Esophagus muscularis mucosa (tissue), 4 donors: ENCODE measurements at places on chromosomes 3 and 15.

DNA sequence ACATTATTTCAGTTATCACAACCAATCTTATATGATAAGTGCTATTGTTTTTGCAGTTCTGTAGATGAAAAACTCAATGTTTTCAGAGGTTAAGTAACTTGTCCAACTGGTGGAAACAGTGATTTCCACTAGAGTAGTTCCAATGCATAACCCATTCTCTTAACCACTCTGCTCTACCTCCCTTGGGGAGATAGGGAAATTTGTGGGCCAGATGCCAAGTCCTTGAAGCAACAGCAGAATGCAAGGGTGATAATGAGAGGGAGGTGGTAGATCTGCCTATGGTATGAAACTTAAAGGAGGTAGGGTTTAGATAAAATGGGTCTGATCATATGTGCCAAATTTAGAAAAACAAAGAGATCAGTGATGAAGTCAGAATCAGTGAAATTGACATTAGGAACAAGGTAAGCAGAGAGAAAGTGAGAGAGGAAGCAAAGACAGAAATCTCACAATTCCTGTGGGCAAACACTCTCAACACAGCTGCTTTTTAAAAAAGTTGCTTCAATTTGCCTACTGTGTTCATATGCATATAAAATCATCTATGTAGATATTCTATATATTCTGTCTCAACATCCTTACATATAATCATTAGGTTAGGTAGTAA lies 50.5 kb upstream of the UBP1 start:
- H3K27ac ChIP-seq: no peak overlapping the region
- no peak overlapping the region for H3K4me3 ChIP-seq
- DNase-seq: no peak
- H3K27me3 ChIP-seq: no peaks in the 10 kb centered on the region
- H3K4me1 ChIP-seq: no peaks in the 10 kb centered on the region
- H3K36me3 ChIP-seq: no peaks in the 10 kb centered on the region

DNA sequence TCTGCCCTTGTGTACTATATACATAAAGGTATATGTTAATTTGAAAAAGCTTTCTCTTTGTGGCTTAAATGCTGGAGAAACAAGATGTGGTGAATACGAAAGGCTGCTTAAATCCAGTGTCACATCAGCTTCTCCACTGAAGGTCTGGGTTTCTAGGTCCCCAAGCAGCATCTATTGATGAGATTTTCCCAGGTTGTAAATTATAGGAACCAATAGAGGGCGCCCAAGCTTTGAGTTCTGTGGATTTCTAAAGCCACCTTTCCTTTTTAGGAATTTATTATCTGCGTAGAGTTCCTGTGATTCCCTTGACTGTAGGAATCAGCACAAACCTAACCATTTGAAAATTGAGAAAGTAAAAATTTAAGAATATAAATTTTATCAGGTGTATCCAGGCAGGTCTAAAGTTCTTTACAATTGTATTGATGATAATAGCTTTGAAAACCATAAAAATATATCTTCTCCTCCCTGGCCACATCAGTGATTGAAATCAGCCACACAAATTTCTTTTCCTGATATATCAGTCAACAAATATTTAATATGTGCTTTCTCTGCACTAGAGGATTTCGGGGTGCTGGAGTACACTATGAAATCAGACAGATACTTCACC lies 88.3 kb upstream of the ADAMTSL3 start:
- H3K27ac ChIP-seq: no peak overlapping the region
- DNase-seq: no peak
- no peaks in the 10 kb centered on the region for H3K4me1 ChIP-seq
- no peaks in the 10 kb centered on the region for H3K27me3 ChIP-seq

DNA sequence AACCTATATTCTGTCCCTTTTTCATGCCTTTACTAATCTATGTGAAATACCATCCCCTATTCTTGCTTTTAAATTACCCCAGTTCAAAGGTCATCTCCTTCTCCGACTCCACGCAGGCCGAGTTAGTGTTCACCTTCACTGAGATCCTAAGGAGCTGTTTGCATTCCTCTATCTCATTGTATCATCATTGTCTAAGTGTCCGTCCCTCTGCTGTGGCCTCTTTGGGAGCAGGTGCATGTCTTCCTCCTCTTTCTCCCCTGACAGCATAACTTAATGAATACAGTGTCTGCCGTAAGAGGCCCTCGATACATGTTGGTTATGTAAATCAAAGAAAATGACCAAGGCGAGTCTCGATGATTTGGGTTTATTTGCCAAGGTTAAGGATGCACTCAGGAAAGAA lies 4.9 kb upstream of the PPP1R2 start:
- H3K36me3 ChIP-seq: no peaks in the 10 kb centered on the region
- peak; percentile 42 for DNase-seq
- H3K27ac ChIP-seq: no peak overlapping the region
- peaks cover 52% of the 10 kb centered on the region for H3K4me1 ChIP-seq

DNA sequence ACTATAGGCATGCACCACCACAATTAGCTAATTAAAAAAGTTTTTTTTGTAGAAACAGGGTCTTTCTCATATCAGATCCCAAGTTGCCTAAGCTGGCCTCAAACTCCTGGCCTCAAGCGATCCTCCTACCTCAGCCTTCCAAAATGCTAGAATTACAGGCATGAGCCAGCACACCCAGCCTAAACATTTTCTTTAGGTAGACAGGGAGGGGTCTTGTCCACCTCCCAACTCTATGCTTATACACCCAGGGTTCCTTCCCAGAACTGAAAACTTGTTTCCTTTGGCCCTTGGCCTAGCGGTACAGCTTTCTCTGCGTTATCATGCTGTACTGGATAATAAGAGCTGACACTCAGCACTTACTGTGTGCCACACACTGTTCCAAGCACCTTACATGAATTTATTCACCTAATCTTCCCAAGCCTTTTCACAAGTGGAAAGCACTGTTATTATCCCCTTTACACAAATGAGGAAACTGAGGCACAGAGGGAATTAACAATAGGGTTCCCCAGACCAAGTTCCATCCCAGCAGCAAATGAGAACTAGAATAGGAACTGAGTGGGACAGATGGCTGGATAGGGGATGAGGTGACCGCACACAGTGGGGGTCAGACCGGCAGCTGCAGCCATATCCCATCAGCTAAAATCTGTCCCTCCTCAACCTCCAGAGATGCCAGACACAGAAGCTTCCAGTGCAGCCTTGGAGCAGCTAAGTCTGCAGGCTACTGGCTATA lies 150.8 kb downstream of the MEGF11 start:
- no peak overlapping the region for H3K4me3 ChIP-seq
- no peak for DNase-seq
- no peaks in the 10 kb centered on the region for H3K4me1 ChIP-seq
- H3K27ac ChIP-seq: no peak overlapping the region
- no peaks in the 10 kb centered on the region for H3K27me3 ChIP-seq

DNA sequence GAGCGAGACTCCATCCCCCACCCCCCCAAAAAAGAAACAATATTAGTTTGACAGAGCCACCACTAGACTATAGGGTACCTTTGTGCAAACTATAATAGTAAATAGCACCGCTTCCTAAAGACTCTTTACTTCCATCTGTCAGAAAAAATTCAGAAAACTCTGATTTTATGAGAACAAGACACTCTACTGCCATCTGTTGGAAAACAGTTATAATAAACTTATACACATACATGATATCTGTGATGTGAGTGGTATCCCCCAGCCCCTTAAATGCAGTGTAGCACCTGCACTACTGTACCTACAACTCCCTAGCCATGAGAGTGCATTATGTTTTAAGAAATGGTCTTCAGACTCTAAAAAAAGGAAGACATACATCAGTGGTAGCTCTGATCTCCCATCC lies 47.1 kb upstream of the CTDSPL start:
- H3K27me3 ChIP-seq: no peaks in the 10 kb centered on the region
- no peak for DNase-seq
- no peaks in the 10 kb centered on the region for H3K36me3 ChIP-seq
- H3K4me3 ChIP-seq: no peak overlapping the region
- peaks cover 48% of the 10 kb centered on the region for H3K4me1 ChIP-seq

GRCh38 chr15:70806992-70807712 lies 43.8 kb upstream of the UACA start:
- H3K36me3 ChIP-seq: no peaks in the 10 kb centered on the region
- DNase-seq: no peak
- H3K4me3 ChIP-seq: no peak overlapping the region
- H3K27ac ChIP-seq: no peak overlapping the region
